ENCODE measurements at places on chromosomes 2 and 18.

- no peak for DNase-seq
Measured at GRCh38 chr2:98442488-98442887, 2.2 kb upstream of the INPP4A start.

DNA sequence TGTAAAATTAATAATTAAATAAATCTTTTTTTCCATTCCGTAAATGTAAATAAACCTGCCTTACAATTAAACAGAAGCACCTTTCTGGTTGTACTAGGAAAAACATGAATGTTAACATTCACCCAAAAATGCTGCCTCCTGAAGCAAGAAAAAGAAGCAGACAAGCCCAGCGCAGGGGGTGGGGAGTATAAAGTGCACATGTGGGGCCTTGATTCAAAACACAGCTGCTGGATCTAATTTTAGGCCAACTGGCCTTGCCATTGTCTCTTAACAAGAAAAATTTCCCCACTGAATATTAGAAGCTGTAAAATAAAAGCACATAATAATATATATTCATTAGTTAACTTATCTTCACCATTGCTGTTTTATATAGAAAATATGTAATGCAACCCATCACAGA is 28.3 kb downstream of the TCF4 start:
- DNase-seq, result no peak

DNA sequence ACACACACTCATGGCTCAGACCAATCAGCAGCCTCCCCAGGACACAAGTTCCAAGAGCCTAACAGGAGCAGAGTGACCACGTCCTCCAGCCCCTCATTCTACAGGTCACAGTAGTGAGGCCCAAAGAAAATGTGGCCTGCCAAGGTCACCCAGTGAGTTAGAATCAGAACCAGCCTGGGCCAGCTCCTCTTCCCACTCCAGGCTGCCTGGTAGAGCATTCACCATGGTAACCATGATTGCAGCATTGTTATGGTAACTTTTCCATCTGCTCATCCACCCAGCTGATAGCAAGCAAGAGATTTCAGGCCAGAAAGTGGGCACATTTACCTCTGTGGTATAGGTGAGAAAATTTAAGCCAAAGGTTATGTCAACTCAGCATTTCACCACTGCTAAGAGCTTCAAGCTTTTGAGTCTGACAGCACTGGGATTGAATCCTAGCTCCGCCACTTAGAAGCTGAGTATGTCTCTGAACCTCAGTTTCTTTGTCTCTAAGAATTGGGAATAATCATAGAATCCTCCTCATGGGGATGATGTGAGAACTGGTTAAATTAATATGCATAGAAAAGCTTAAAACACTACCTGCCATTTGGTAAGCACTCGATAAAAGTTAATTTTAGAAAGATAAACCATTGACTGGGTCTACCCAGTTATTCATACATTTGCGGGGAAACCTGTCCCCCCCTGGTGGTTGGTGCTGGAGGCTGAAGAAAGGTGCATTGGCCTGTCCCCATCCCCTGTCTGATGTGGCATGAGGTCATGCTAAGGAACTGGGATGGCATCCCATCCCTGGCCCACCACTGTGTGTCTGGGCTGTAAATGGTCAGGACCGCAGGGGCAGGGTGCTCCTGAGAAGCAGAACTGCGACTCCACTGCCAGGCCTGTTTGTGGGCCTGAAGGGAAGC is 181.5 kb downstream of the KLHL29 start:
- no peak for DNase-seq

DNA sequence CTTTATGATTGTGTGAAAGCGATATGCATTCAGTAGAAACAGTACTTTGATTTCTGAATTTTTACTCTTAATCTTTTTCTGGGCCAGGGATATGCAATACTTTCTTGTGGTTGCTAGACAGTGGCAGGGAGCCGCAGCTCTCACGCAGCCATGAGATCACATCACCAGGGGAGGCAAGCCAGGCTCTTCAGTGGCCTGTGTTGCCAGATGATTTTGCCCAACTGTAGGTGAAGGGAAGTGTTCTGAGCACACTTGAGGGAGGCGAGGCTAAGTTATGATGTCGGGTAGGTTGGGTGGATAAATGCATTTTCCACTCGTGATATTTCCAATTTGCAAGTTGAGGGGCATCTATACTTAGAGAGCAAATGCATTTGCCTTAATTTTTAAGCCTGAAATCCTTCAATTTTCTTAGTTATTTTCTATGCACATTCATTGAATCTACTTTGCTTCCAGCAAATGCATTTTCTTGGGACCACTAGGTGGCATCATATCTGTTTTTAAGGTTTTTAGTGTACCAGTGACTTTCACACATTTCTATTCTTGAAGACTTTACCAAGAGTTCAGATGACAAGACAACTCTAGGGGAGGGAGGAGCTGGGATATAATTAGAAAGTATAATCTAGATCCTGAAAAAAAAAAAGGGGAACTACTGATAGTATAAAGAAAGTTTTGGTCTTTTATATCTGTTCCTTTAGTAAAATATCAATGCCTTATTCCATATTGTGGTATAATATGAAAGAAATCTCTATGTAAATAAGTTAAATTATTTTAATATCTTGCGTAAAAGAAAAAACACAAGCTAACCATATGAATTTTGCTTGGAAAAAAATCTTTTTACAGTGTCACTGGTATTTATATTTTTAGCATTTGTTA is 643.3 kb downstream of the SOCS6 start:
- DNase-seq, result no peak

GRCh38 chr2:240584486-240585031 is 2.0 kb upstream of the CAPN10 start:
- no peak for DNase-seq
